Mesothelial cell of epicardium (in vitro differentiated cells): ENCODE measurements at places on chromosomes 6 and 20.

- DNase-seq: no peak
These were observed 1.3 kb downstream of the ZNF76 start for GRCh38 chr6:35260591-35261570.

- no peak for DNase-seq
These were observed 12.0 kb downstream of the XRN2 start for GRCh38 chr20:21315138-21315537.

- no peak for DNase-seq
These were observed 1.7 kb downstream of the C20orf204 start for GRCh38 chr20:64037498-64038213.

GRCh38 chr6:24966381-24966780 is 30.6 kb upstream of the RIPOR2 start:
- no peak for DNase-seq

DNA sequence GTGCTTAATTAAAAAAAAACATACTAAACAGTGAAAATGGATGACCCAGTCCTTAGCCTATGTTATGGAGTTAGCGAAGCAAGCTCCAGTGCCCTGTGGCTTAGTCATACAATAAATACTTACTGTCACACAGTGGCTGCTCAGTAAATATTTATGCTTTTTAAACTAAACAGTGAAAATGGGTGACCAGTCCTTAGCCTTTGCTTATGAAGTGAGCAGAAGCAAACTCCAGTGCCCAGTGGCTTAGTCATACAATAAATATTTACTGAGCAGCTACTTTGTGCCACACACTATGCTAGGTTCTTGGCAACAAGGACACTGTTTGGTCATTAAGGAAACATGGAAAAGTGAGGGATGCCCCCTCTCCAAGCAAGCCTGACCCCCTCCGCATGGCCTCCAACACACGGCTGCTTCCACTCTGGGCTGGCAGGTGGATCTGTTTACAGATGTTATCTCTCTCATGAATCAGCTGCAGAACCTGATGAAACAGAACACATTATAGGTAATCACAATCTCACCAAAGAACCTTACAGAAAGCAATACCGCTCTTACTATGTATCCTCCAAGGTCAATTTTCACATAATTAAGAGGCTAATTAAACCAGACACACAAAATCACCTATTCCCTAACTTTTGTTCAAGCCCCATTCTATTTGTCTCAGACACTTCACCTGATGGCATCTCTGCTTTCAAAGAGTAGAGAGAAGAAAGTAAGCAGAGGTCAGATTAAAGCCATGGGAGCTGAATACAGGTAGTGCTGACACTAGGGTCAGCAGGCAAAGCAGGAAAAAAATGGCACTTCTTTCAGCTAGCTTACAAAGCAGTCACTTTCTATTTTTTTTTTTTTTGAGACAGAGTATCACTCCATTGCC is 27.3 kb downstream of the CDK5RAP1 start:
- DNase-seq: no peak

DNA sequence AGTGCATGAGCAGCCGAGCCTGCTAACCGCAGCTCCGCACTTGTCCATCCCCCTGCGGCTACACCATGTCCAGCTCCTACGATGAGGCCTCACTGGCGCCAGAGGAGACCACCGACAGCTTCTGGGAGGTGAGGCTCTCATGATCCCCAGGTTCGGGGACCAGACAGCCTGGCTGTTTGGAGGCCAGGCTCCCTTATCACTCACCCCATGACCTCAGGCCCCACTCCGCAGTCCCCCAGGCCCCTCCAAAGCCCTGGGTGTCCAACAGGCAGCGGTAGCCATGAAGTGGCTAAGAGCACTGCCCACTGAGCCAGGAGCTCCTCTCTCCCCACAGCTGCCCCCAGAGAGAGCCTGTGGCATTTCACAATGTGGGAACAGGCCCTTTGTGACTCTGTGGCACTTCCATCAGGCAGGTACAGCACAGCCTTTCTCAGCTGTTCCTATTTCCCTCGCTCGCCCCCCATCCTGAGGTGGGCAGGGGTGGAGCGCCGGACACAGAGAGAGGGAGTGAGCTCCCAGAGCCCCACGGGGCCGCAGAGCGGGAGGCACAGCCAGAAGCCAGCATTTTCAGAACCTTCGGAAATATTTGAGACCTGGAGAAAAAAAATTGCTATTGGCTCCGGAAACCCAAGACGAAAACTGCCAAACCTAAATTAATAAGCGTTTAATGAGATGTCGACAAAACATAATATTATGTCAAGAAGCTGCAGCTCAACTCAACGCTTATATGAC is 29.7 kb downstream of the SPDEF start:
- DNase-seq: no peak

GRCh38 chr6:84050408-84050807 is 16.8 kb downstream of the MRAP2 start:
- DNase-seq: no peak

- DNase-seq: no peak
These were observed 713 bp downstream of the WFDC9 start for GRCh38 chr20:45630371-45630770.

DNA sequence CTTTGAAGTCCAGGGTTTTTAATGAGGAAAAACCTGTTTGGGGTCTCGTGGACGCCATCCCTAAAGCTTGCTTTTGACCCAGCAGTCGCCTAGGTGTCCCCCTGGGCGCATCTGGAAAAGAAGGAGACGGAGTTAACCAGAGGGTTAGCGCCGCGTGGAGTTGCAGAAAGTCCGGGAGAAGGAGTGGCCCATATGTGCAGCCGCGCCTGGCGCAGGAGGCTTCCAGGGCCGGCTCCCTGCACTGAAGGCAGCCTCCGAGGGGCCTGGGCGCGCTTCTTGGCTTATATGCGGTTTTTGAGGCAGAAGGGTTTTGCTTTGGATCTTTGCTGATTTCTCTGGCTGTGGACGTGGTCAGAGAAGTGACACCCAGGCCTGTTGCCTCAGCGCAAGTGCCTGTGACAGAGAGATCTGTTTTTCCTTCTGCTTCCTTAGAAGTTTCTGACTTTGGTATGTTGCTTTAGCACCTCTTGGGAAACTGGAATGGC is 987 bp downstream of the TMEM181 start:
- peak; percentile 51 for DNase-seq

- DNase-seq: no peak
These were observed 1.9 kb downstream of the NT5E start for GRCh38 chr6:85451565-85452306.

DNA sequence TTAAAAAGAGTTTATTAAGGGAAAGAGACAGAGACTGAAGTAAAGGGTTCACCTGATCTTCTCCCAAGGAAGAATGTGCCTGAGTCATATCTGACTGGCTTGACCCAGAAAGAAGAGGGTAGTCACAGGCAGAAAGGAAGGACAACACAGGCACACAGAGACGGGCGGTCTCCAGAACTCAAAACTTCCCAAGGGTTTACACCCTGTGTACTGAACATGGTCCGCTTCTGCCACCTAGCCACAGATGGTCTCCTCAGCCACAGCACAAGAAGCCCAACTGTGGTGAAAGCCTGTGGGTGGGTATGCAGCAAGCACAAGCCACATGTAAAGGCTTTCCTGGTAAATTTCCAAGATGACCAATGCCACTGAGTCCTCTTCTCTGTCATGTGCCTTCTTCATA is 17.2 kb downstream of the UNC5CL start:
- DNase-seq: no peak

DNA sequence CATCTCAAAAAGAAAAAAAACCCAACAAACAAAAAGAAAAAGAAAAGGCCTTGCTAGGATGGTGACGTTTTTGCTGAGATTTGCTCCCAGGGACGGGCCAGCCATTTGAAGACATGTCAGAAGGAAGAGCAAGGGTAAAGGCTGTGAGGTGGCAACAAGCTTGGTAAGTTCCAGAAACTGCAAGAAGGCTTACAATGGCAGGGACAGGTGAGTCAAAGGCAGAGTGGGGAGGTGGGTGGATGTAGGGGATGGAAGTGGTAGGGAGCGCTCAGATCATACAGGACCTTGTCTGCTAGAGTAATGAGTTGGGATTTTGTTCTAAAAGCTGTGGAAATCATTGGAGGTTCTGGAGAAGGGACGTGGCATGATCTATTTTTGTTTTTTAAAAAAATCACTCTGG is 4.3 kb downstream of the KIF3B start:
- no peak for DNase-seq

DNA sequence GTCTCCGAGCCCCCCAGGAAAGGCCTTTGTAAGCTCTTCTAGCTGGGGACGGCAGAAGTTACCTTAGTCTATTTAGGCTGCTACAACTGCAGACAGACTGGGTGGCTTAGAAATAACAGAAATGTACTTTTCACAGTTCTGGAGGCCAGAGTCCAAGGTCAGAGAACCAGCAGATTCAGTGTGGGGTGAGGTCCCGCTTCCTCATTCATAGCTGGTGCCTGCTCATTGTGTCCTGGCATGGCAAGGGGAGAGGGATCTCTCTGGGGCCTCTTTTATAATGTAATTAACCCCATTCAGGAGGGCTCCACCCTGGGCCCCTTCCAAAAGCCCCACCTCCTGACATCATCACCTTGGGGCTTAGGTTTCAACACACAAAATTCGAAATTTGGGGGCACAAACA is 315.1 kb downstream of the CDH4 start:
- no peak for DNase-seq

DNA sequence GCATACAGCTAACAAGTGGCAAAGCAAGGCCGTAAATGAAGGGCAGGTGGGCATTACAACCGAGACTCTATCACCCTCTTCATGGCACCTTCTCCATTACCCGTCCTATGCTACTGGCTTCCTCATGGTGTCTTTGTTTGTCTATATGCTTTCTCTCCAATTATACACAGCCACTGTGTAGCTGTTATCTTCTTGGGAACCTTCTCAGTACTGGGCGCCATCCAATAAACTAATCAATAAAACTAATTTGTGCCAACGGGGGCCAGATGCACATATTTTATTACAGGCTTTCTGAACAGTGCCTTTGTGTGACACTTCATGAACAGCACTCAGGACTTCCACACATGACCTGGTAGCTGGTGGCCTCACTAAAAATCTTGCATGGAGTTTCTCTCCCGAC is 149.8 kb upstream of the PCSK2 start:
- DNase-seq: no peak

DNA sequence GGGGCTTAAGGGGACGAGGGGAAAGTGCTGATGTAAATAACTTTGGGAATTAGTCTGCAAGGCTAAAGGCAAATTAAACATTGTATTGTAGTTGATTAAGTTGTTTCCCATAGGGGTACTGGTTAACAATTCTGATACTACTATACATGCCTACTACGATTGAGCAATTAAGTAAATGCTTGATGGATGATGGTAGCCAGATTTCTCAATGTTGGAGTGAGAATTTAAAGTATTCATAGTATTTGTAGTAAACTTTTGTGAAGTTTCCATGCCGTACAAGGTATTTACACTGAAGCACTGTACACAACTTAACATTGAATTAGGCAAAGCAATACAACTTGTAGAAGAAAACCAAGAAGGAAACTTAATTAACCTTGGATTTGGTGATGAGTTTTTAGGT is 852.3 kb downstream of the QKI start:
- no peak for DNase-seq

DNA sequence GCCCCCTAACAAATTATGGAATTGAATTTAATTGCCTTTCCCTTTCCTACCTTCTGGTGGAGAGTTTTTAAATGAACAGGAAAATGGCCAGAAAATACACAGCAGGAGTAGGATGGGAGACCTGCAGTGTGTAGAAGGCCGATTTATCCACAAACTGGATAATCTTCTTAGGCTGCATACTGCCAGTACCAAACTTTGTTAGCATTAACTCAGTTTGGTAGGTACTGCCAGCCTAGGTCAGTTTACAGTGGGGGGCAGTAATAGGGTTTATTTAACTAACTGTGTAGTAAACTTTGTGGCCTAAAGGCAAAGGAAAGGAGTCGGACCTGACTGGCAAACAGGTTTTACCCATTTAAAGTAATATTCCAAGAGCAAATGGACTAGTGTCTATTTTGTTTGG is 4.6 kb downstream of the NCOA3 start:
- no peak for DNase-seq

GRCh38 chr6:159068904-159069578 is 24.2 kb upstream of the TAGAP start:
- DNase-seq: no peak

- DNase-seq: no peak
These were observed 75.5 kb downstream of the CD164 start for GRCh38 chr6:109306733-109307132.

DNA sequence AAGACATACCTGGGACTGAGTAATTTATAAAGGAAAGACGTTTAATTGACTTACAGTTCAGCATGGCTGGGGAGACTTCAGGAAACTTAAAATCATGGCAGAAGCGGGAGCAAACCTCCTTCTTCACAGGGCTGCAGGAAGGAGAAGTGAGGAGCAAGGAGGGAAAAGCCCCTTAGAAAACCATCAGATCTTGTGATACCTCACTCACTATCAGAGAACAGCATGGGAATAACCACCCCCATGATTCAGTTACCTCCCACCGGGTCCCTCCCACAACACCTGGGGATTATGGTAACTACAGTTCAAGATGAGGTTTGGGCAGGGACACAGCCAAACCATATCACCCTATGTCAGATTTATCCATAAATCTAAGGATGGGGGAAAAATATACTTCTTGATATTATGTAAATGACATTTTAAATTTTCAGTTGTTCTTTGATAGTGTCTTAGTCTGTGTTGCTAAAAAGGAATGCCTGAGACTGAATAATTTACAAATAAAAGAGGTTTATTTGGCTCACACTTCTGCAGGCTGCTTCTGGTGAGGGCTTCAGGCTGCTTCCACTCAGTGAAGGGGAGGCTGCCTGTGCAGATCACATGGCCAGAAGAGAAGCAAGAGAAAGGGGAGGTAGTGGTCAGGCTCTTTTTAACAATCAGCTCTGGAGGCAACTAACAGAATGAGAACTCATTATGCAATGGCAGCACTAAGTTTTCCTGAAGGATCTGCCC is 1.2 kb upstream of the MCM9 start:
- DNase-seq: no peak

DNA sequence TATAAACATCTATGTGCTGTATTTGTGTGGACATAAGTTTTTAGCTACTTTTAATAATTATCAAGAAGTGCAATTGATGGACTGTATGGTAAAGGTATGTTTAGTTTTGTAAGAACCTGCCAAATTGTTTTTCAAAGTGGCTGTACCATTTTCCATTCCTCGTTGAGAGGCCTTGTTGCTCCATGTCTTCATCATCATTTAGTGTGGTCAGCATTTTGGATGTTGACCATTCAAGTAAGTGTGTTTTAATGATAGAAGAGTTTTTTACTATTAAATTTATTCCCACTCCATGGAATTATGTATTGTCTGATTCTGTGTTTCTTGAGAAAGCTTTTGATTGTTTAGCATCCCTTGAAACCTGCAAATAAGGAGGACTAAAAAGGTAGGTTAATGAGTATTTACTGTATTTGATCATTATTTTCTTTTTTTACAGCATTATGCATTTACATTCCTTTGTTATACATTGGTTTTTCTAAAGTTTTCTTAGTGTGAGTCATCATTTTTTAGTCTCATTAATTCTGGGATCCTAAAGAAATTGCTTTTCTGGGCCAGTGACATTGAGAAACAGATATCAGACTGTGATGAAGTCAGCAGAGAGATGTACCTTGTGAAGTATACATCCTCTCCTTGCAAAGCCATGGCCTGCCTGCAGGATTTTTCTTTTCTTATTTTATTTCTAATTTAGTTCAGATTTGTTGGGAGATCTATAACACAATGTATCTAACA is 312.8 kb upstream of the PTCHD4 start:
- DNase-seq: no peak

GRCh38 chr6:125751334-125751916 is 2.0 kb downstream of the HEY2 start:
- no peak for DNase-seq
